Activated CD8-positive, alpha-beta T cell treated with anti-CD3 and anti-CD28 coated beads, Interleukin-2, amount 10 ng/mL, durations not matched to agents 7 days and 5 days (primary cell): ENCODE measurements at places on chromosomes 2 and 18.

- no peak for DNase-seq
- no peak overlapping the region for H3K27ac ChIP-seq
- H3K4me3 ChIP-seq, result no peak overlapping the region
- no peaks in the 10 kb centered on the region for H3K27me3 ChIP-seq
Measured at GRCh38 chr2:59874971-59875755, 678.3 kb downstream of the BCL11A start.

DNA sequence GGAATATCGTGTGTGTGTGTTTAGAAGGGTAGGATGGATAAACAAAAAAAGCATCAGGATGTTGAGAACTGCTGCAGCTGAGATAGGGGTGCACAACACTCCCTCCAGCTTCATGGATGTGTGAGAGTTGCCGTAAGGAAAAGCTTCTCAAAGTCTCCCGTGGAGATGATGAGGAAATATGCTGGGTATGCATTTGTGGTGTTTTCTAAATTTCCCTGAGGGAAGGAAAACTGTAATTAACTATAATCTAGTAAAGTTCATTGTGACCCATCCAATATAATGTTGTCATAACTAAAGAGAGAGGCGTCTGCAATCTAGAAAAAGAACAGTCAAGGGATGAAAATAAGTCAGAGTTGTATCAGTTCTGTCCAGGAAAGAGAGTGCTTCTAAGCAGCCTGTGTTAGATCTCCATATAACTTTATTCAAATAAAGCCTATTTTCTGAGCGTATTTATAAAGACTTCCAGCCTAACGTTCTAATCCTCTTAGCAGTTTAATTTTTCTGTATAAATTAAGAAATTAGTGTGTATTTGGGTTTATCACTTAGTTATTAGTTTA lies 7.3 kb upstream of the LMAN2L start:
- H3K27me3 ChIP-seq, result peaks cover 16% of the 10 kb centered on the region
- no peak for DNase-seq
- no peak overlapping the region for H3K27ac ChIP-seq
- H3K4me1 ChIP-seq, result peaks cover 6% of the 10 kb centered on the region
- no peaks in the 10 kb centered on the region for H3K36me3 ChIP-seq

DNA sequence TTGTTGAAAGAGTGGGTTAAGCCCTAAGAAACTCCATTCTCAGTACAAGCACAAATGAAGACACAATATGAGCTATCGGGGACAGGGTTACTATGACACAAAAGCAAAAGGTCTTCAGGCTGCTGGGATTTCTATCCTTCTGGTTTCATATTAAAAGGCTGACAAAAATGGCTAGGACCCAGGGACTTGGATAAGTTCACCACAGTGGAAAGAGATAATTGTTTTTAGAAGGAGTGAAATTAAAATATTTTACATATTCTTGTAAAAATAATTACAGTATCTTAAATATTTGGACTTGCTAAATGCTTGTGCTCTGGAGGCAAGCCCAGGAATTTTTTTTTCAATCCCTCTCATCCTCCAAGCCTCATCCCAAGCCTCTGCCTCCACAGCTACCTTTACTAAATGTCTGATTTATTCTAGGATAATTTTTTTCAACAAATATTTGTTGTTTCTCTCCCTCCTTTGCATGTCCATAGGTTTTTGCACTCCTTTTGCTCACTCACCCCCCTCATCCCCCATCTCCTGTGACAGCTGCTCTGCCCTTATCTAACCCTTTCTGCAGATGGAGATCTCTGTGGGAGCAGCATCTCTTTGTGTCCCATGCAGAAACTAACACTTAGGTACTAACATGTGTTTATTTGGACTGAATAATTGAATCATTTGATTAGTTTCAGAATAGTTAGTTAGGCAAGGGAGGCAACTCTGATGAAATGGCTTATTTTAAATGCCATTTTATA lies 47.8 kb upstream of the NABP1 start:
- no peak overlapping the region for H3K4me3 ChIP-seq
- H3K27ac ChIP-seq, result no peak overlapping the region
- DNase-seq, result no peak
- H3K4me1 ChIP-seq, result peaks cover 33% of the 10 kb centered on the region
- peaks cover 2% of the 10 kb centered on the region for H3K27me3 ChIP-seq

DNA sequence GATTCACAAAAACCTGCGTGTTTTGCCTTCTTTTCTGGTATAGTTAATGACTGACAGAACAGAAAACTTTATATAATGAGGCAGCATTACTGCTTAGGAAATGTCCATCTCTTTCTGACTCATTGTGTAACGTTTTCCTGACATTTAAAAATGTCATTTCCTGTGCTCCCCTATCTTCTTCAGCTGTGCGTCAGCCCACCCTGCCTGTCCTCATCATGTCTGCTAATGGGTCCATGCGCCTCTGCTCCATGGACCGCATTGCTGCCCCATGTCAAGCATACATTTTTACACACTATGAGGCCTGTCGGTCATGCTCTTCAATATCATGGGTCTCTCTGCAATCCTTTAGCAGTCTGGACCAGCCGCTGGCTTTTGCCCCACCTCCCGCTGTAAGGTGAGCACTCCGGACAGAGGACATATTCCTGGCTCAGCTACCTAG lies 234.3 kb downstream of the CDCA7 start:
- DNase-seq, result no peak
- H3K4me1 ChIP-seq, result no peaks in the 10 kb centered on the region
- no peak overlapping the region for H3K4me3 ChIP-seq
- no peak overlapping the region for H3K27ac ChIP-seq
- peaks cover 13% of the 10 kb centered on the region for H3K27me3 ChIP-seq

DNA sequence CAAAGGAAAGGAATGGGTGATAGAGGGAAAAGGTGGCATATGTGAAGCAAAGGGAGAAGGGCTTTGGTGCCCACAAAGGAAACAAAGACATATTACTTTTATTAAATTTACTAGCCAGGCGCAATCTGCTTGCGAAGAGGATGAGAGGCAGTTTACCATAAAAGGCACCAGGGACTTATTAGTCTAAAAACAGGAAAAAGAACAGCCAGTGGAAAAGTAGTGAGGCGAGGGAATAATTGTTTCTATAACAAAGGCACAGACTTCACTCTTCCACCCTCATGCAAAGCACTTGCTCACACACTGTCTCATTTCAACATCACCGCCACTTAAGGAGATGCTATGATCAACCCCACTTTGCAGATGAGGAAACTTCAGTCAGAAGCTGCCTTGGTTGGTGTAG lies 210.5 kb downstream of the ALPK2 start:
- H3K36me3 ChIP-seq, result no peaks in the 10 kb centered on the region
- no peak overlapping the region for H3K4me3 ChIP-seq
- H3K27me3 ChIP-seq, result peaks cover 10% of the 10 kb centered on the region
- DNase-seq, result no peak

DNA sequence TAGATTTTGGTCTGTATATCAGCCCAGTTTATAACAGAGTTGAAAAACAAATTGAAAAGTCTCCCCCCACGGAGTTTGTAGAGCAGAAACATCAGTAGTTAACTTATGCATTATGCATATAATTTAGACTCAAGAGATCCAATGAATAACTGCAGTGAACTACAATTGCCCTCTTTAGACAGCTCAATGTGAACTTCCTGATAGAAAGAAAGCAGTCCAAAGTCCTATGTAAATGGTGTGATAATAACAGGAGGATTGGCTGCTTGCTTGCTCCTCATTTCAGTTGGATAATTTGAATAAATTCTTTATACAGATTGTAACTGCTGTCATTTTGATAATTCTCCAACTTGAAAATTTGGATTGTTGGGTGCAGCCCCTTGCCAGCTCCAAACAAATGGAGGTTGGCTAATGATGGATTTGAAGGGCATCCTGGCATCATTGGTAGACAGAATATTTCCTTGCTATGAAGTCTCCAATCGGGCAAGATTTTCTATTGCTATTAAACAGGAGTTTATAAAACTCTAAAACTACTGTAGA lies 297.1 kb downstream of the ASXL3 start:
- H3K36me3 ChIP-seq, result no peaks in the 10 kb centered on the region
- DNase-seq, result no peak
- no peak overlapping the region for H3K4me3 ChIP-seq
- H3K27me3 ChIP-seq, result no peaks in the 10 kb centered on the region
- no peaks in the 10 kb centered on the region for H3K4me1 ChIP-seq

GRCh38 chr2:201859949-201860348 lies 53.6 kb downstream of the CDK15 start:
- H3K36me3 ChIP-seq, result no peaks in the 10 kb centered on the region
- peaks cover 38% of the 10 kb centered on the region for H3K27me3 ChIP-seq
- no peak overlapping the region for H3K4me3 ChIP-seq
- no peak overlapping the region for H3K27ac ChIP-seq
- DNase-seq, result no peak

GRCh38 chr2:170818036-170818751 lies 1.5 kb downstream of the GAD1 start:
- H3K27me3 ChIP-seq, result peaks cover 87% of the 10 kb centered on the region
- DNase-seq, result no peak
- H3K4me1 ChIP-seq, result peaks cover 72% of the 10 kb centered on the region
- peaks cover 5% of the 10 kb centered on the region for H3K36me3 ChIP-seq
- H3K4me3 ChIP-seq, result peak overlapping the region; percentile 77

DNA sequence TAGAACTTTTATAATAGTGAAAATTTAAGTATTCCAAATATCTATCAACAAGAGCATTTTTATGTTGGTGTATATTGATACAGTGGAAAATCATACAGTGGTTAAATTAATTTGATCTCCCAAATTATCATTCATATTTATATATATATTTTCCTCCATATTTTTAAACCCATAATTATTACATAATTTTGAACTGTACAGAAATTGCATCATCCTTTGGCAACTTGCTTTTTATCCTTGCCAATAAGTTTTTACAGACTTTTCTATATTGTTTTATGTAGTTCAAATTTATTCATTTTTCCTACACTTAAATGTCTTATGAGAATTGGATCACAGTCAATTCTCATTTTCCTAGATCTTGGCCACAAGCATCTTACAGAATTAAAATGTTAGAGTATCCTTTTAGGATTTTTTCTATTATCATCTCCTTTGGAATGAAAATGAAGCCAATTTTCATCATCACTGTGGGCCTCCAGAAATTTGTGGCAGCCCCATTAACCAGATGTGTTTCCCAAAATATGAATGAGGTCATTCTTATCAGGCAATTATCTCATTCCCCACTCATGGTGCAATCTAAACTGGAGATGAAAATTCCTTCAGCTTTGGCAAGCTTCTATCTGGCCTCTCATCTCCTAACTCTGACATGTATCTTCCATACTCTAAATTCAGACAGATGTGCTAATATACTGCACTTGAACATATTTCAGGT lies 94.2 kb upstream of the DLGAP1 start:
- H3K4me1 ChIP-seq, result no peaks in the 10 kb centered on the region
- no peak overlapping the region for H3K27ac ChIP-seq
- no peaks in the 10 kb centered on the region for H3K27me3 ChIP-seq
- DNase-seq, result no peak

DNA sequence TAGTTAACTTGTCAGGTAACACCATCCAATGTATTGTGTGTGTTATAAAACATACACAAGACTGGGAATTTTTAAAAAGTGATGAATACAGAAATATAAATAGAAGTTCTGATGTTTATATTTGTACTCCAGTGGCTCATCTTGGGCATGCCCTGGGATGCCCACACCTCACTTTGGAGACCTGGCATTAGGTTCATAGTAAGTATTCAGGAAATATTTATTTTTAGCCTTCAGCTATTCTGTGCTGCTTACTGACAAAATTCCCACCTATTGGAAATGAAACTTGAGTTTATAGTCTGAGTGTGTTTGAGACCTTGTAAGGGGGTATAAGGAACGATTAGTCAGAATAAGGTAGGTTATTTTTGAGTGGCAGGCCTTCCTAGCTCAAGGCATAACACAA lies 67.5 kb downstream of the MYO1B start:
- DNase-seq, result no peak
- no peaks in the 10 kb centered on the region for H3K36me3 ChIP-seq
- H3K4me3 ChIP-seq, result no peak overlapping the region

DNA sequence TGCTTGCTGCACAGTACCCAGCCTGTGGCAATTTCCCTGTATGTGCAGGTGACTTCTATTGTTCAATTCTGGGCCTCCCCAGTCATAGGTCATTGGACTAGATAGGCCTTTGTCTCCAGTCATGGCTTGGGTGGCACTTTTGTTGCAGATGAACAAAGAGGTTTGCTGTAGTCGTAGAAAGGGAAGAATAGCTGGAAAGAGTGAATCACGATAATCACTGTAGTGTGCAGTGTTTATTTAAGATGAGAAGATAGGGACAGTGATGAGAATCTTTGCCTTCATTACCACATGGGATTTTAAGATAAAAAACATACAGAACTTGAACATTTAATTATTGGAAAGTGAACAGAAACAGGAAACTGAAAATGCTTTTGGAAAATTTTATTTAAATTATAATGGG lies 156.1 kb upstream of the CYRIA start:
- H3K27me3 ChIP-seq, result no peaks in the 10 kb centered on the region
- no peaks in the 10 kb centered on the region for H3K36me3 ChIP-seq
- no peak overlapping the region for H3K4me3 ChIP-seq
- no peaks in the 10 kb centered on the region for H3K4me1 ChIP-seq
- no peak overlapping the region for H3K27ac ChIP-seq

GRCh38 chr2:30653847-30654246 lies 153.4 kb downstream of the CAPN13 start:
- no peaks in the 10 kb centered on the region for H3K4me1 ChIP-seq
- H3K4me3 ChIP-seq, result no peak overlapping the region
- no peaks in the 10 kb centered on the region for H3K36me3 ChIP-seq
- no peaks in the 10 kb centered on the region for H3K27me3 ChIP-seq

DNA sequence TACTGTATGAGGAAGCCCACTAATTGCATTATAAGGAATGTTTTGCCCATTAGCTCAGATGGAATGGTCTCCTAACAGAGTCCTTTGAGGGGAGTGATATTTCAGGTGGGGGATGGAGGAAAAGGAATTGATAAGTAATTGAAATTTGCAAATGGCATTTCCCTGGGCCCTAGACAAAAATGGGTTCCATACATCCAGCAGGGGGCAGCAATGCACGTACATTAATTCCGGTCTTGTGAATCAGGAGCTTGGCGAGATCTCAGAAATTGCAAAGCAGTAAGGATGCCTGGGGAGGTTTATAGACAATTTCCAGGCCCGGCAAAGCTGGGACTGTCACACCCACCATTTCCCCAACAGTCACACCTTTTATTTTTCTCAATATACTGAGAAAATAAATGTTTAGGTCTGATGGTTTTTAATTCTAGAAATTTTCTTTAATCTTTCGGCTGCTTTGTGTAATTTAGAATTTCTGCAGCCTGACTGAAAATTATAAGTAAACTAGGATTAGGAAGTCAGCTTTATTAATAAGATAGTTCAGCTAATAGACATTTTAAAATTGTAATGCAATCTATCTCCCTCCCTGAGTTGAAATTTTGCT lies 122.8 kb downstream of the LYPD1 start:
- H3K4me1 ChIP-seq, result no peaks in the 10 kb centered on the region
- DNase-seq, result peak; percentile 63
- H3K27ac ChIP-seq, result no peak overlapping the region
- no peak overlapping the region for H3K4me3 ChIP-seq
- no peaks in the 10 kb centered on the region for H3K36me3 ChIP-seq
- no peaks in the 10 kb centered on the region for H3K27me3 ChIP-seq

DNA sequence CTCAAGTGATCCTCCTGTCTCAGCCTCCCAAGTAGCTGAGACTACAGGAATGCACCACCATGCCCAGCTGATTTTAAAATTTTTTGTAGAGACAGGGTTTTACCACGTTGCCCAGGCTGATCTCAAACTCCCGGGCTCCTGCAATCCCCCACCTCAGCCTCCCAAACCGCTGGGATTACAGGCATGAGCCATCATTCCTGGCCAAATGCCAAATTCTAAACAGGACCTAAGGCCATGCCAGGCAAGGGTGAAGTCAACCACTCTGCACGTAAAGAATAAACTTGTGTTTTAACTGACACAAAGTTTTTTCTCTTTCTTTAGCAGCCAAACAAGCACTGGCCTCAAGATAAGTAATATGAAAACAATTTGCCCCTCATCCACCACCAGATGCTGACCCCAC lies 37.4 kb upstream of the SATB2 start:
- no peak for DNase-seq
- peaks cover 2% of the 10 kb centered on the region for H3K27me3 ChIP-seq
- no peak overlapping the region for H3K4me3 ChIP-seq
- H3K36me3 ChIP-seq, result no peaks in the 10 kb centered on the region
